Kasumi-1 (cell line): ENCODE measurements at places on chromosomes 7 and 10.

- DNase-seq: no peak
These were observed 696.9 kb upstream of the NRP1 start for GRCh38 chr10:34031400-34031799.

GRCh38 chr10:132439025-132439388 is 42.0 kb downstream of the PWWP2B start:
- DNase-seq: no peak

DNA sequence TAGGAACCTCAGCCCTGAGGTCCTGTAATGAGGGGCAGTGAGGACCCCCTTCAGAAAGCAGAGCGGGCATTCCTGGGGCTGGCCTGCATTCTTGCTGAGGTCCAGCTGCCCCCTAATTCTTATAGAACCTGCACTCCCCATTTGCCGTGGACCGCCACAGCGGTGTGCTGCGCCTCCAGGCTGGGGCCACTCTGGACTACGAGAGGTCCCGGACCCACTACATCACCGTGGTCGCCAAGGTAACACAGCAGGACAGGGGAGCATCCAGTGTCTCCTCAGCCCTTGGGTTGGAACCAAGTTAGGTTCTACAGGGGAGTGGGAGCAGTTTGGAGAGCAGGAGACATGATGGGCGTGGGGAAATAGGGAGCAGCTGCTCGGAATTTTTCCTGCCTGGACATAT is 7.3 kb downstream of the CDHR1 start:
- no peak for DNase-seq

- DNase-seq: no peak
These were observed 153.8 kb upstream of the KAT6B start for GRCh38 chr10:74672430-74673165.

DNA sequence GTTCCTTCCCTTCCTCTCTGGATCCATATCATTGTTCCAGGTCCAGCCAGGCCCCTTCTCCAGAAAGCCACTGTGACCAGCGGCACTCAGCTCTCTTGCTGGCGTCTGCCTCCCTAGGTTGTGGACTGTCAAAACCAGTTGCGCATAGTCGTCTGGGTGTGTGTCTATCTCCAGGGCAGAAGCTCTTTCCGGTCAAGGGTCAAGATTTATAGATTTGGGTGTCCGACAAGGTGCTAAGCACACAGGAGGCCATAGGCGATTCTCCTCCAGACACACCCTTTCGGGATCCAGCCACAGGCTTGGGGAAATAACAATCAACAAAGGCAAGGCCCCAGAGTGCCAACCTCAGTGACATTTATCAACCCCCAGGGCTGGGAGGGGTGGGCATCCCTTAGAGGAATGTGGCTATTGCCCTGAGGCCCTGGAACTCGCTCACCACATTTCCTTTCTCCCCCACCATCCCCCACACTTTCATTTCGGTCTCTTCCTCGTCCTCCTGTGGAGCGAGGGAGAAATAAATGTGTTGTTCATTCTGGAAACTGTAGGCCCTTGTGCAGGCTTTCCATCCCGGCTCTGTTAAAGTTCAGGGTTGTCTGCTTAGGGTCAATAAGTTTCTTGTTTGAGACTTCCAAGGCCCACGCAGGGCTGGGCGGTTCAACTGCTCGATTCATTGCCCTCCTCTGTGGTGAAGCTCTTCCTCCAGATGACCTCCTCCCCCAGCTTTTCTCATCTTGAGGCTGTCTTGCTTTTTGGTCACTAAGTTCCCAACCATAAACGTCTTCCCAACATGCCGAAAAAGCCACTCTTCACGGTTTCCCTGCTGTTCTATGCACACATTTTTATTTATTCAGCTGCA is 57.9 kb downstream of the AFAP1L2 start:
- DNase-seq: no peak

GRCh38 chr7:18553605-18554003 is 58.1 kb downstream of the HDAC9 start:
- no peak for DNase-seq

GRCh38 chr10:17335065-17335464 is 107.0 kb downstream of the VIM start:
- DNase-seq: no peak

GRCh38 chr7:17315974-17316373 is 17.5 kb downstream of the AHR start:
- DNase-seq: no peak

DNA sequence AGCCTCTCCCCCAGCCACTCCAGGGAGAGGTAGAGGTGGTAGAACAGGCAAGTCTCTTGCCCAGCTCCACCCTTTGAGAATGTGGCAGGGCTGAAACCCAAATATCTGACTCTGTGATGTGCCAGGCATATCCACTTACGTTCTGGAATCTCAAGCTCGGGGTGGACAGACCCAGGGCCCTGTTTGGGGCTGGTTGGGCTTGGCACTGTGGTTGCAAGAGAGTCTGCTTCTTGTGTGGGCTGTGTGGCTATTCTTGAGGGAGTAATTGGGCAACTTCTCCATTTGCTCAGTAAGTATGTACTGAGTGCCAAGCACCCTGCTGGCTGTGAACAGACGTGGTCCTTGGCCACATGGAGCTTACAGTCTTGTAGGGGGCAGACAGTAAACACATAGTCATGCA is 4.7 kb downstream of the UBTD1 start:
- DNase-seq: peak; percentile 28

DNA sequence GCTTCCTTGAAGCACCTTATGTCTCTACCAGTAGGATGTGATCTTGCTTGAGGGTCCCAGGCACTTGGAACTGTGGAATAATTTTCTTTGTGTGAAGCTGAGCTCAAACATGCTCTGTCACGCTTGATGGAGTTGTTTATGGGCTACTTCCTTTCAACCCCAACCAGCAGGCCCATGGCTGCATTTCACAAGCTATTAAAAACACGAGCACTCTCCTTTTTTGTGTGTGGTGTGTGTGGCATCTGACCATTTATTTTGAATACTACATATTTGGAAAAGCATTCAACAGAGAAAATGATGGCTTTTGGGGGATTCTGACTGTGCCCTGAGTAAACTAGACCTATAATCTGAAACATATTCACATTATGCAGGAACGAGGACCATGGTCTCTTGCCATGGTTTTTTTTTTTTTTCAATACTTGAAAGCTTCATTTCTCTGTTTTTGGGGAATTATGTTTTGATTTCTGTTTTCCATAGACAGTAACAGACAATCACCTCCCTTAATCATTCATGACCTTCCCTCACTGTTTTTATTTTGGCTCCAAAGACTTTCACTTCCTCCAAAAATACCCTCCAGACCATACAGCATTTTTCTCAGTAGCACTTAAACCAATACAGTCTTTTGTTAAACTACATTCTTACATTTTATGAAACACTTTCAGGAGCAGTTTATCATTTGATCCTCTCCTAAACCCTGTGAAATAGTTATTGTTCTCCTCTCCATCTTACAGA is 233.6 kb upstream of the BMPER start:
- DNase-seq: no peak

DNA sequence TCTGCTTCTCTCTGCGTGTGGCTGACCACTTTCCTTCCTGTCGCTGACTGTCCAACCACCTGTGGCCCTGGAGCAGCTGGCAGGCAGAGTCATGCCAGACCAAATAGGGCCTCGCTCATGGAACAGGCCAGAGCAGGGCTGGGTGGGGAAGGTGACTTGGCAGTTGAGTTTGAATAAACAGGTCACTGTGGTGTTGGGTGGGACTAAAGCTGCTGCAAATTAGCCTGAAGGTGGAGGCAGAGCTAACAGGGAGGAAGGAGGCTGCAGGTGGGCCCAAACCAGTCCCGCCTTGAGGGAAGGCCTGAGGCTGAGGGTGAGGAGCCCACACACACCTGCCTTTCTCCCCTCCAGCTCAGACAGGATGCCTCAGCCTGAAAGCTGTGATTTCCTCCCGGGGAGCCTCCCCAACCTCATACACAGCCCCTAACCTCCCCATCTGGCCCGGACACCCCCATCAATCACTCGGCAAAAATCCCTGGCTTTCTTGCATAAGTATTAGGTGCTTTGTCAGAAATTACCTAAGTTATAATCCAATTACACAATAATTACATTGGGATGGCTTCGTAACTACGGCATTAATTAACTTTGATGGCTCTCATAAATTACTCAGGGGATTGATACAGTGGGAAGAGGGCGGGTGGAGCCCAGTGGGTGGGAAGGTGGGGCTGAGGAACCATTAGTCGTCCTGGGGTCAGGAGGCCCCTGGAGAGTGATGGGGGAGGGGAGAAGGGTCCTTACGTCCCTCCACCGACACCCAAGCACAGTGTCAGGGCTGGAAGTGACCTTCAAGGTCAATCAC is 97.7 kb upstream of the PCBD1 start:
- no peak for DNase-seq

- peak; percentile 53 for DNase-seq
These were observed 10.4 kb downstream of the ATG9B start for GRCh38 chr7:151013733-151014497.

GRCh38 chr10:33330543-33331378 is 3.7 kb downstream of the NRP1 start:
- DNase-seq: peak; percentile 88
